Upper lobe of right lung (tissue), 1 donor: ENCODE measurements at places on chromosomes 5 and 9. TPM values are rescaled to one million over a fixed set of nuclear protein-coding genes. Genes with fewer than 3 reads are reported as not detected.

DNA sequence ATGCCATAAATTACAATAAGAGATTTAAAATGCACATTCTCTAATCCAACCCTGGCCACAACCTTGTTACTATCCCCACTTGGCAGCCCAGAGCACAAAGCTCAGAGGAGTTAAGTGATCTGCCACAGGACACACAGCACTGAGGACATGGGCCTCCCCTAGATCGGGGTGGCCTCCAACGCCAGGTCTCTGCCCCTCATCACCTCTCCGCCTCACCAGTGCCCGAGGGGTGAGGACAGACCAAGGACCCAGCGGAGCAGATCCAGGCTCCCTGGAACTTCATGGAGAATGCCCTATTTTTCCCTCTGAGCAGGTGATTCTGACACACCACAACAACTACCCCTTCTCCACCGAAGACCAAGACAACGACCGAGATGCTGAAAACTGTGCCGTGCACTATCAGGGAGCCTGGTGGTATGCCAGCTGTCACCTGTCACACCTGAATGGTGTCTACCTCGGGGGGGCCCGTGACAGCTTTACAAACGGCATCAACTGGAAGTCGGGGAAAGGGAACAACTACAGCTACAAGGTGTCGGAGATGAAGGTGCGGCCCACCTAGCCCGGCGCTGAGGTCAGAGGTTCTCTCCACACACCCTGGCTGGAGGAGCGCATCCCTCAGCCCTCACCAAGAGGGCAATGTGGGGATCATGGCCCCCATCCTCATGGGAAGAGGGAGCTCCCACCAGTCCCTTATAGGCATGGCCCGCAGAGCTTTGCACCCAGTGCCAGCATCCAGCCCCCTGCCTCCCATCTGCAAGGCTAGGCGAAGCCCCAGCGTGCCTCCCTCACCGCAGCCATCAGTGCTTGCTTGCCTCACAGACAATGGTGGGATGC, 12.5 kb upstream of the FCN2 start:
- peaks cover 6% of the 10 kb centered on the region for H3K4me1 ChIP-seq
- no peaks in the 10 kb centered on the region for H3K27me3 ChIP-seq
- H3K27ac ChIP-seq, result no peak overlapping the region
- no peaks in the 10 kb centered on the region for H3K36me3 ChIP-seq
- peak; percentile 53 for DNase-seq

DNA sequence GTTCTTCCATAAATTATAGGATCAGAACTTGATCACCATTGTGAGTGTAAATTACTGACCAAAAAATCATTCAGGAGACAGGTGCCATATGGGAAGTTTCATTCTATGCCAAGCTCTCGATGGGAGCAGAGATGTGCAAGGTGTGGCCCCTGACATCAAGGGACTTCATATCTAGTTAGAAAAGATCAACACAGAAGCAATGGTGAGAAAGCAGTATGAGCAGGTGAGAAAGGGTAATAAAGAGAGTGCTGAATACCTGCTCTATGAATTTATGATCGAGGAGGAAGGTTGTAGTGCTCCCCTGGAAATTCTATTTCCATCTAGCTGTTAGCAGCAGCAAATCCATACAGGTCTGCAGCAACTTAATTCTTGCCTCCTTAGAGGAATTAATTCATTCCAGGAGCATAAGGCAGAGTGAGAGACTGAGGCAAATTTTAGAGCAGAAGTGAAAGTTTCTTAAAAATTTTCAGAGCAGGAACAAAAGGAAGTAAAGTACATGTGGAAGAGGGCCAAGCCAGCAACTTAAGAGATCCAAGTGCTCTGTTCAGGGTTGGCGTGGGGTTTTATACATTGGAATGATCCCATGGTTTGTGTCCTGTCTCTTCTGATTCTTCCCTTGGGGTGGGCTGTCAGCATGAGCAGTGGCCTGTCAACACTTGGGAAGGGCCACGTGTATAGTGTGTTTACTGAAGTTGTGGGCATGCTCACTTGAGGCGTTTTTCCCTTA, 181.8 kb downstream of the SAXO1 start:
- no peaks in the 10 kb centered on the region for H3K36me3 ChIP-seq
- peaks cover 5% of the 10 kb centered on the region for H3K4me1 ChIP-seq
- no peak overlapping the region for H3K4me3 ChIP-seq
- H3K27ac ChIP-seq, result no peak overlapping the region

GRCh38 chr5:23703940-23704855, 196.8 kb downstream of the PRDM9 start:
- no peak overlapping the region for H3K4me3 ChIP-seq
- DNase-seq, result no peak
- H3K36me3 ChIP-seq, result no peaks in the 10 kb centered on the region
- no peaks in the 10 kb centered on the region for H3K4me1 ChIP-seq

DNA sequence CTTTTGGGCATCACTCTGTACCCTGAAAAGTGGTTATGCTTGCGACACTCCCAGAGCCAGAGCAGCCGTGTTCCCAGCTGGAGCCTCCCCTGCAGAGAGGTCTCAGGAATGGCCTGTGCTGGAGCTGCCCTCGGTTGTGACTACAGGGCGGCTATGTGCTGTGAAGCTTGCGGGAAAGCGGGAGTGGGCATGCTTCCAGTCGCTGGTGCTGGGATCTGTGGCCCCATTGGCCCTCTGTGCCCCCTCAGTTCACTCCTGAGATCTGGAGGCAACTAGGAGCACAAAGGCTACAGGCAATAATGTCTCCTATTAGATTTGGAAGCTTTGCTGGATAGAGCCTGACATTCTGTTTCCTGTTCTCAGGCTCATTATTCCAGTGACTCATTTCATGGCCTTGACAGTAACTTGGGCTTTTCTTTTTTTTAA, 56.9 kb downstream of the GPR107 start:
- no peaks in the 10 kb centered on the region for H3K4me1 ChIP-seq
- H3K27ac ChIP-seq, result no peak overlapping the region
- no peaks in the 10 kb centered on the region for H3K27me3 ChIP-seq
- no peak for DNase-seq

- H3K36me3 ChIP-seq, result peaks cover 12% of the 10 kb centered on the region
- H3K27me3 ChIP-seq, result no peaks in the 10 kb centered on the region
- DNase-seq, result peak; percentile 75
- H3K27ac ChIP-seq, result peak overlapping the region; percentile 82
Observed at GRCh38 chr5:179858241-179858585, 404 bp downstream of the MRNIP start.

- H3K36me3 ChIP-seq, result peaks cover 94% of the 10 kb centered on the region
- DNase-seq, result peak; percentile 60
- H3K4me3 ChIP-seq, result no peak overlapping the region
- no peak overlapping the region for H3K27ac ChIP-seq
- H3K27me3 ChIP-seq, result no peaks in the 10 kb centered on the region
- no peaks in the 10 kb centered on the region for H3K4me1 ChIP-seq
Observed at GRCh38 chr5:179599973-179600372, 23.5 kb downstream of the HNRNPH1 start.

- DNase-seq, result no peak
- no peaks in the 10 kb centered on the region for H3K36me3 ChIP-seq
- no peaks in the 10 kb centered on the region for H3K27me3 ChIP-seq
Observed at GRCh38 chr5:80234116-80234948, 21.5 kb downstream of the SERINC5 start.

DNA sequence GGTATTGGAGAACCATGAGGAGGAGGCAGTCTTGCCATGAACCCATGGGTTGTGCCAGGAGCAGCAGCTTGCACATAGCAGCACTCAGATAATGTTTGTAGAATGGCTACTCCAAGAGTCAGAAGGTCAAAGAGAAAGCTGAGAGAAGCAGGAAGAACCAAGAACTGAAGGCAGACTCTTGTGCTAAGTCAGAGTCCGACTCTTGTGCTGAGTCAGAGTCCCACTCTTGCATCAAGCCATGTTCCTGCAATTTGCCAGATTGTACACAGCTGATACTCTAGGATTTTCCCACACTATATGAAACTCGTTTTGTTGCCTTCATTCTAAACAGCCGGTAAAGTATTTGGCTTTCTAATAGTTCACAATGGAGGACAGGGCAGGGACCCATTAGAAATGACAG, 26.2 kb upstream of the HSPA9 start:
- H3K4me3 ChIP-seq, result no peak overlapping the region
- H3K27me3 ChIP-seq, result no peaks in the 10 kb centered on the region
- H3K36me3 ChIP-seq, result no peaks in the 10 kb centered on the region
- no peak for DNase-seq

DNA sequence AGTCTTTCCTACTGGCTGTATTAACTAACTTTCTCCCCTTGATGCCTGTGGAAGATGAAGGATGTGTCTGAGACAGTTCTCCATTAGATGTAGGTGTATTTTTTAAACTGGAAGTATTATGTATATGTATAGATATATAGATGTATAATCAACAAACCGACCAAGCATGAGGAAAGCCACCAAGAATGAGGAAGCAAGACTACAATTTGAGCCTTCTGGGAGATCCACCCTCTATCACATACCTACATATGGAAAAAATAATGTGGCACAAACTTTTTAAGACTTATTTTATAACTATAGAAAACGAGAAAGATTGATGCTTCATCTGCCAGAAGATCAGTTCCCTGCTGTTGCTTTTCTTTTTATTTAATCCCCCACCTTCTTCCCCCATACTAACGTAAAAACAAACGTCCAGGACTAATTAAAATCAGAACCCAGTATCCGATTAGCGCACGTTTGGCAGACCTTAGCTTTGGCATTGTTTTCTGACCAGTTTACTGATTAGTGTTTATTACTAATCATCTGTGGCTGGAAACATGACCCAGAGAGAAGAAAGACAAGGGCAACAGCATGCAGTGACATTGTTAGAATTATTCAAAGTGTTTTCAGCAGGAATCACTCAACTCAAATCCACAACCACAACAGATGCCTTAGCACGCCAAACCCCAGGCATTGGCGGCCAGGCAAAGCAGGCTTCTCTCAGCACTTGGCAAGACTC, 490.2 kb downstream of the EBF1 start:
- H3K4me1 ChIP-seq, result no peaks in the 10 kb centered on the region
- peaks cover 4% of the 10 kb centered on the region for H3K27me3 ChIP-seq
- no peaks in the 10 kb centered on the region for H3K36me3 ChIP-seq

- no peak overlapping the region for H3K4me3 ChIP-seq
- DNase-seq, result no peak
- no peak overlapping the region for H3K27ac ChIP-seq
- peaks cover 11% of the 10 kb centered on the region for H3K4me1 ChIP-seq
Observed at GRCh38 chr5:91026466-91026865, 356.7 kb downstream of the ARRDC3 start.

DNA sequence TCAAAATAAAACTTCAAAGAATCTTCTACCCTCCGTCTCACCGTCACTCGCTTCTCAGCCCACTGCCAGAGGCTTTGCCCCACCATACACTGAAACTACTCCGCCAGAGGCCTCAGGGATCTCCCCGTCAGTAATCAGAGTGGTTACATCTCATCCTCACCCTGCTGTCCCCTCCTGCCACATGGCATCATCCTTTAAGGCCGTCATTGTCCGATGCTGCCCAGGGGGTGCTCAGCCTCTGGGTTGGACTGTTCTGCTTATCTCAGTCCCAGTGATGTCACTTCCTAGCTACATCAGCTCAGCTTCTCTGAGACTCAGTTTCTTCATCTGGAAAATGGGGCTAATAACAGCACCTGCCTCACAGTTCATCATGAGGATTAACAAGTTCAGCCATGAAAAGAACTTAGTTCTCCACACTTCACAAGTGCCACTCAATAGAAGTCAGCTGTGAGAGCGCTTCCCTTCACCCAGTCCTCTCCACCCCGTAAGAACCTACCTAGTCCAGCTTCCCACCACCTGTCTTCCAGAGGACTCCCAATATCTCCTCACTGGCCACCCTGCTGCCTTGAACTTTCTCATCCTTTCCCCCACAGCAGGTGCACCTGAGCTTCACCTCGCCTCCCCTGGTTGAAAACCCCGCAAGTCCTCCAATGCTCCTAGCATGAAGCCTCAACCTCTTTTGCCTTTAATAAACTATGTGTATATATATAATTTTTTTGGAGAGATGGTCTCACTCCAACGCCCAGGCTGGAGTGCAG, 2.8 kb upstream of the IL3 start:
- no peak overlapping the region for H3K4me3 ChIP-seq
- no peaks in the 10 kb centered on the region for H3K27me3 ChIP-seq
- DNase-seq, result peak; percentile 11
- no peaks in the 10 kb centered on the region for H3K36me3 ChIP-seq
- H3K4me1 ChIP-seq, result no peaks in the 10 kb centered on the region

DNA sequence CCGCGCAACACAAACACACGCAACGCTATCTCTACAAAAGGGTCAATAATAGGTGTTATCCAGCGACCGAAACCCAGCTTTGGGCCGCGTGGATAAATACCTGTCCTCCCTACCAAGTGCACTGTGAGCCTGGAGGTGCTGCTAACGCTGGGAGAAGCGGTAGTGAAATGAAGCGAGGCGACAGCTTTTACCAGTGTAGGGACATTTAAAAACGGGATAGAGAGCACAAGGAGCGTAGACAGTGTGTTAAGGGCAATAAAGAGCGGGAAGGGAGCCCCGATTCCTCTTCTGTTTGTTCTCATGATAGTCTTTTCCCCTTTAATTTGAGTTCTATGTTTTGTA, 421 bp upstream of the DEPDC1B start:
- peak overlapping the region; percentile 24 for H3K27ac ChIP-seq
- peak overlapping the region; percentile 79 for H3K4me3 ChIP-seq
- H3K27me3 ChIP-seq, result no peaks in the 10 kb centered on the region
- peaks cover 15% of the 10 kb centered on the region for H3K4me1 ChIP-seq
- DNase-seq, result no peak

- H3K27me3 ChIP-seq, result peaks cover 42% of the 10 kb centered on the region
- peaks cover 6% of the 10 kb centered on the region for H3K4me1 ChIP-seq
- no peak for DNase-seq
Observed at GRCh38 chr5:141701360-141702119, 19.5 kb upstream of the ARAP3 start.

- no peak overlapping the region for H3K4me3 ChIP-seq
- no peaks in the 10 kb centered on the region for H3K36me3 ChIP-seq
- H3K27me3 ChIP-seq, result no peaks in the 10 kb centered on the region
- no peak for DNase-seq
- H3K27ac ChIP-seq, result no peak overlapping the region
Observed at GRCh38 chr9:32681751-32682150, 46.3 kb upstream of the TAF1L start.

DNA sequence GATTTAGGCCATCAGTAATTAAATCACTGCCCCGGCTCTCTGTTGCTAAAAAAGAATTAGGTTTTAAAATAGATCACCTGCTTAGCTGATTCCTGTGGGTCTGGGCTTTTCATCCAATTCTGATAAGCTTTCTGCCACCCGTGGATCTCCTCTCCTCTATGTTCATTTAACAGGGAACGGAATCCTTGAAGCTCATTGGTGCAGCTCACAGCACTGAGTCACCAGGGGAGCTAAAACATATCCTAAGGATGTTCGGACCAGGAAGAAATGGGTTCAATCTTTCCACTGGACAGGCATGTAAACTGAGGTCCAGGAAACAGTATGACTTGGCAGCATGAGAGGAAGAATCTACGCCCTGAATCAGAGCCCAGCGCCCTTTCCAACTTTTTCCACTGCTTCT, 267.1 kb upstream of the GRIA1 start:
- H3K27ac ChIP-seq, result no peak overlapping the region
- no peak for DNase-seq
- H3K36me3 ChIP-seq, result no peaks in the 10 kb centered on the region
- no peaks in the 10 kb centered on the region for H3K27me3 ChIP-seq

GRCh38 chr5:164277720-164278119, 772.3 kb downstream of the MAT2B start:
- no peaks in the 10 kb centered on the region for H3K27me3 ChIP-seq
- no peak overlapping the region for H3K27ac ChIP-seq
- no peak for DNase-seq
- no peaks in the 10 kb centered on the region for H3K4me1 ChIP-seq

- no peak overlapping the region for H3K4me3 ChIP-seq
- H3K36me3 ChIP-seq, result no peaks in the 10 kb centered on the region
- no peaks in the 10 kb centered on the region for H3K4me1 ChIP-seq
- H3K27me3 ChIP-seq, result no peaks in the 10 kb centered on the region
Observed at GRCh38 chr5:751496-751895, 33.0 kb downstream of the ZDHHC11B start.

TIFAB gene
- total RNA-seq, result 0.43 TPM

PCDHB7 gene
- 2.8 TPM for total RNA-seq

SLC22A4 gene
- total RNA-seq, result 1.8 TPM

SLC46A2 gene
- 17.0 TPM for total RNA-seq
